ENCODE measurements at places on chromosomes 16 and 17.

- peak; percentile 13 for DNase-seq
These were observed 1.5 kb downstream of the ZNF205 start for GRCh38 chr16:3113765-3114479.

DNA sequence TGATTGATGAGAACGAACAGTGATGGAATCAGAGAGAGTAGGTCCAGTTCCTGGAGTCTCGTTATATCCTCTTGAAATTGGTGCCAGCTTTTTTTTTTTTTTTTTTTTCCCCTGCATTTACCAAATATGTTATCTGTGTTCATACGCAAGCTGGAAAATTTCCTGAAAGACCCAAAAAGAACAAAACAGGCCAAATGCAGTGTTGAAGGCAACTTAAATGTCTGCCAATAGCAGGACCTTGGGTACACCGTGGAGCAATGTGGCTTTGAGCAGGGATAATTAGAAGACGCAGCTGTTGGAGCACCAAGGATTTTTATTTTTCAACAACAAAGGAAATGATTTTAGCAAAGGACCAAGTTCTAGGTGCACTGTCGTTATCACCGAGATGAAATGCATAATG is 105.0 kb downstream of the ABCC6 start:
- no peak for DNase-seq

GRCh38 chr16:56341656-56342399 is 83.5 kb downstream of the AMFR start:
- DNase-seq: no peak

DNA sequence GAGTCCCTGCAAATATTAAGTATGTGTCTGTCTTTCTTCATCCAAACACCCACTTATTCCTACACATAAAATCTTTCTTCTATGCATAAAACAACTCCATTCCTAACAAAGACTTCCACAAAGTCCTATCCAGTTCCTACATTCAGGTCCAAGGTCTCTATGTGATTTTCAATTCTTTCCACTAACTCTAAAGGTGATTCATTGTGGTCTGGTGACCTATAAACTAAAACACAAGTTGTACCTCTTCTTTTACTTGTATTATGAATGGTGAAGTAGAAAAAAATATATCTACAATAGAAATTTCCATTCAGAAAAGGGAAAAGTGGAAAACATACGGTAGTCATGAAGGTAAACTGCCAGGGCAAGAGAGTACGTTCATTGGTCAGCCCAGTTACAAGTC is 56.6 kb downstream of the USP32 start:
- no peak for DNase-seq

DNA sequence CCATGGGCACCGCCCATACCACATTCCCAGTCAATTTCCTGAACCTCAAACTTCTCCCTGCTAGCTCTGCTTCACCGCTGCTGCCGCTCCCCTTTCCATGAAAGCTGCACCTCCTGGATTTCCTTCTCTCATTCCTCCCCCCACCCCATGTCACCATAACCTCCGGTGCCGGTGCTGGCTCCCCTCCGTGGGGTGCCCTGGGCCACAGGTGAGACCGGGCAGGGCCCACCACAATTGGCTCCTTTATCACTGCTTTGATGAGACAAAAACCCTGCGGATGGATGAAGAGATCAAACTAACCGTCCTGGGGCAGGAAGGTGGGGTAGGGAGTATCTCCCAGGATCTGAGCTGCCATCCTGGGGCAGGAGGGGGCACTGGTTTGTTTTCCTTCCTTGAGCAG is 111.3 kb upstream of the LHX1 start:
- DNase-seq: no peak

DNA sequence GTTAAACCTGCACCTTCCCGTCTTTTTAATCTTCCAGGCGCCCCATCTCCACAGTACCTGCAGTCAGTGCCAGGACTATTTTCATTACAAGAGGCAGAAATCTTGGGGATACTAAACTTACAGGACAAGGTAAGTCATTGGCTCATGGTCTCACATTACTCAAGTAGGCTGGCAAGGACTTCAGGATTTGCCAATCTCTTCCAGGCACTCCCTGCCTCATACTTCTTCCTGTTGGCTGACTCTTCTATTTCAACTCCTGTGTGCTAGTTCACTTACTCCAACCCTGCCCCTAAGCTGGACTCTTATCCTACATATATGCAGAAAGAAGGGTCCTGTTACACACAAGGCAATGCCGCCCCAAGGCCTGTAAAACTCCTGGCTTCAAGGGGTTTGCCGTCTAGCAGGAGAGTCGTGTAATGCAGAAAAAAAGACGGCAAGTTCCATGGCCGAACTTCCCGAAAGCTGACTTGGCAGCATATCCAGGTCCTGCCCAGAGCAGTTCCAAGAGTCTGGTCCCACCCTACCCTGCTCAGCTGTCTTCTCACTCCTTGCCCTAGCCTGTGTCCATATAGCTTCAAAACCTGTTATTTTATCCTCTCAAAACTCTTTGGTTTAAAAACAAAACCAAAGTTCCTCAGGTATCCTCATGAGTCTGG is 14.8 kb downstream of the ERN1 start:
- no peak for DNase-seq

DNA sequence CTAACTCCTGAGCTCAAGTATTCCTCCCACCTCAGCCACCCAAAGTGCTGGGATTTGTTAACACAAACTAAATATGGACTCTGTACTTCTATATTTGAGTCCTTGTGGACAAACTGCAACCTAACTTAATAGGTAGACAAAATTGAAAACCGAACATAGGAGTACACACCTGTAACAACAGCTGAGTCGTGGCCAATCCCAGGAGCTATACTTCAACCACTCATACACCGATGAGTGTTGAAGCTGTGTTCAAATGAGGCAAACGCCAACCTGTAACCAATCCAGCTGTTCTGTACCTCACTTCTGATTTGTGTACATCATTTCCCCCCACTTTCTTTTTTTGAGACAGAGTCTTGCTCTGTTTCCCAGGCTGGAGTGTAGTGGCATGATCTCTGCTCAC is 471.5 kb upstream of the C16orf82 start:
- no peak for DNase-seq

DNA sequence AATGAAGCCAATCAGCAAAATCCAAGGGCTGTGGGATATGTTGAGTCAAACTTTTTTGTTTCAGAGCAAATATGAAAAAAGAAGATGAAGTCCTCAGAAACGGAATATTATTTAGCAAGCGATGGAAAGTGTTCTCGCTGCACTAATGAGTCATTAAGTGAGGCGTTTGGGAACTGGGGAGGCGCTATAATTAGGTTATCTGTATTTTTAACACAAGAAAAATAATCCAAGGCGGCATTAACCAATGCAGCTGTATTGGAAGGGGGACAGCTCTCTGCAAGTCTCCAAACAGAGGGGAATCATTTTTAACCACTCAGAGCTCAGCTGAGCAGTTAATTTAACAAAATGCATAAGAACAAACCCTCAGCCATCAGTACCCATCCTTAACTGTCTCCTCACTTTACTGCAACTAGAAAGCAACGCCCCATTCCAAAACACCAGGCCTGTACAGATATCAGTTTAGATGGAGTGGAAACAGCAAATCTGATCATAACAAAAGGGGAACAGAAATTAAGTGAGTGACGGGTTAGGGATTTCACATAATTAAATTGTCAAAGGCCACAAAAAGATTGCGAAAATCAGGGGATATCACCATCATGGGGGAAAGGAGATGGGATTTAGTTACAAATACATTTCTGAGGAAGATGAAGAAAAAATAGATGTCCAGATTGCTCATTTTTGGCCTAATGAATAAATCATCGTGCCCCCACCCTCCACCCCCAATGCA is 211.0 kb upstream of the TOX3 start:
- DNase-seq: no peak

GRCh38 chr17:75848523-75849278 is 4.5 kb upstream of the UNC13D start:
- no peak for DNase-seq

DNA sequence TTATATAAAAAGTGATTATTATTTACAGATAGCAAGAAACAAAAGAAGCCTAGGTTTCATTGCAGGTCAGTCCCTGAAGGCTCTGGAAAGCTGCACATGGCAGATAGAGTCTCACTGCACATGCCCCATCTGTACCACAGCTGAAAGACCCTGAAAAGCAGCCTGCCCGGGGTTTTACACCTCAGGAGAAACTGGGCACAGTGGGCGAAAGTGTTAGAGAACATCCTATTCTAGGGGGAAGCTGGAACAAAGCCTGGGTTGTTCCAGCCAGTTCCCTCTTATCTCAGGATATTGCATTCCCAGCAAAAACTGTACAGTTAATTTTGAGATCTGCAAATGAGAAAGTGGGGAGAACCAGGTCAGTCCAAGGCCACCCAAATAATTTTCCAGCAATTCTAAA is 419.7 kb downstream of the CNTNAP4 start:
- no peak for DNase-seq

DNA sequence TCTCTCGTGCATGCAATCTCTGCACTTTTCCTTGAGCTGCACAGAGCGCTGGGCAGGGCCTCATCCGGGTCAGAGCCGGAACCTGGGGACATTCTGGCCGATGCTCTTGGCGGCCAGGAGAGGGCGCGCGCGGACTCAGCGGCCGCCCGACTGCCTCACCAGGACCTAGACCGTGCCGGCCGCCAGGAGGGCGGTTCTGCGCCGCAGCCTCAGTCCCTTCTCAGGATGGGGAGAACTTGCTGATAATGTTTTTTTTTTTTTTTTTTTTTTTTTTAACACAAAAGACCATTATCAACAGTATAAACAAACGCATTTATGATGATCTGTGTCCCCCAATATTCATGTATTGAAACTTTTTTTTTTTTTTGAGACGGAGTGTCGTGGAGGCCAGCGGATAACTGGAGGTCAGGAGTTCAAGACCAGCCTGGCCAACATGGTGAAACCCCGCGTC is 8.1 kb upstream of the FLYWCH2 start:
- peak; percentile 74 for DNase-seq

GRCh38 chr16:2782583-2783351 is 4.6 kb downstream of the PRSS33 start:
- DNase-seq: no peak

- no peak for DNase-seq
These were observed 4.9 kb upstream of the PRSS27 start for GRCh38 chr16:2724816-2725348.

GRCh38 chr16:8464979-8465378 is 125.3 kb downstream of the TMEM114 start:
- DNase-seq: no peak

Data from GM12892 (cell line).